ENCODE measurements at places on chromosomes 4 and X.

GRCh38 chr4:8393593-8394038, 46.9 kb downstream of the ACOX3 start:
- peak; percentile 41 for DNase-seq

GRCh38 chrX:53445977-53446376, 11.8 kb upstream of the HSD17B10 start:
- DNase-seq = peak; percentile 49

- DNase-seq = no peak
These were observed 237.5 kb downstream of the SHOX start for GRCh38 chrX:867966-868647.

DNA sequence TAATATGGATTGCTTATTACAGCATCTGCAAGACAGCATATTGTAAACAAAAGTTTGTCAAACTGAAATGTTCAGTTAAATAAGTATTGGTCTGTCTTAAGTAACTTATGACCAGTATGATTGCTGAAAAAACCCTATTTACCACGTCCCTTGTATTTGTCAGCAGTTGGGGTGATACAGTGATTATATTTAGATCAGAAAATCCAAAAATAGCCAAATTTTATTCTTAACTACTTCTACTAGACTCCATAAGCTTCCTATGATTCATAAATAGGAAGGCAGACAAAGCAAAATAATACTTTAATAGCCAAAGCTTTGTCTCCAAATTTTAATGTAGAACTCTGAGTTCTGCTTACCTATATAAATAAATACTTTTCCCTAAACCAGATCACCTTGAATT, 45.3 kb downstream of the TBCK start:
- no peak for DNase-seq

DNA sequence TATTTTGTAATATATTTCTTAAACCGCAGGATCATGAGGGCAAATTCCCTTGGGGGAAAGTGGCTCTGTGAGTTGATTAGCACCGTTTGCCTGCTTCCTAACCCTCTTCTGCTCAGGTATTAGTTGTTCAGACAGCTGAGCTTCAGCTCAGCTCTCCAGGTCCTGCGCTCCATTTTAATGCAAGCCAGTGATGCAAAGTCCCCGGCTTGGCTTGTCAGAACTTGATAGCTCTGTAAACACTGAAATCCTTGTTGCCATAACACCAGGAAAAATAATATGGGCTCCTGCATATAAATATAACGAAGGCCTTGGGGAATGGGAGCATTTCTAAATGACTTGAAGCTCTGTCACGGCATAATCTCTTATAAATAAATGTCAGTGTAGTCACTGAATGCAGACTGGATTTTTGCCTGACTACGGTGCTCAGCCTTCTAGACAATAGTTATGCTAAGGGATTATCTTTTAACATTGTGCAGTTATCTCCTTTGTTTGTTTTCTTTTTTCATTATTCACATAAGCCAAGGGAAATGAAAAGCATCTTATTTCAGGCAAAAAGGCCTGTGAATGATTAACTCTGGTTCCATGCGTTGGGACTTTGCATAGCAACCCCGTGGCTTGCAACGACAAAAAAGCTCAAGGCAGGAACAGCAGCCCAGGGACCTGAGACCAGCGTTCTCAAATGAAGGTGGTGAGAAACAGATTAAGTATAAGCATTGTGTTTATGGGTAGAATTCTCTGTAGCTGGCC, 253.2 kb downstream of the SPRY1 start:
- DNase-seq = no peak

GRCh38 chr4:177376024-177376423, 66.2 kb downstream of the AGA start:
- peak; percentile 18 for DNase-seq

DNA sequence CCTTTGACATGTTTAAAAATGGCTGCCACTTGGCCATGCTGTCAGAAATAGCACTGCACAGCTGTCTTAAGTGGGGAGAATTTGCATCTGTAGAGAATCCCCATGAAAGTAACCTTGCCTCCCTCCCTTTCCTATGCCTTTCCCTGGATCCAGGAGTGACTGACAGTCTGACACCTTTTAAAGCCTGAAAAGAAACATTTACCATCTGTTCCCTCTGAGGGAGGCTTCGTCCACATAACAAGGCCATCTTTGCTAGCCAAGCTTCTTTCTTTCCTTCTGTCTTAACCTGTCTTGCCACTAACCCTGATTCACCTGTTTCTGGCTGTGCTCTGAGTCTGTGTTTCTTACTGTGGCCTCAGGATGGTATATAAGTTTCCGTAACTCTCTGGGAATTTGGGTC, 21.3 kb upstream of the AADAT start:
- no peak for DNase-seq

- DNase-seq = no peak
These were observed 101.0 kb downstream of the OPHN1 start for GRCh38 chrX:68332201-68332731.

DNA sequence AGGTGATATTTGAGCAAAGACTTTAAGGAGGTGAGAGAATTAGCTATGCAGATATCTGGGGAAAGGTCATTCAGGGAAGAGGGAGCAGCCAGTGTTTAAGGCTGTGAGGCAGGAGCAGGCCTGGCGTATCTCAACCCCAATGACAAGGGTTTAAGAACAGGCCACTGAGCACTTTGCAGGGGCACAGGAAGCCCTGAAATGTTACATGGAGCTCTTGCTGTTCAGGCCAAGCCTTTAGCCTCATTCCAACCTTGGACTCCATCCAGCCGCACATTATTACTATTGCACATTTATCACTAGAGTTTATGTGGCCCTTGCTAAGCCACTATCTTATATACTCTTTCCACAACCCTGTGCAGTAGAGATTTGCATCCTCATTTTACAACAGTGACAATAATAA, 114.0 kb downstream of the EFNB1 start:
- DNase-seq = no peak

DNA sequence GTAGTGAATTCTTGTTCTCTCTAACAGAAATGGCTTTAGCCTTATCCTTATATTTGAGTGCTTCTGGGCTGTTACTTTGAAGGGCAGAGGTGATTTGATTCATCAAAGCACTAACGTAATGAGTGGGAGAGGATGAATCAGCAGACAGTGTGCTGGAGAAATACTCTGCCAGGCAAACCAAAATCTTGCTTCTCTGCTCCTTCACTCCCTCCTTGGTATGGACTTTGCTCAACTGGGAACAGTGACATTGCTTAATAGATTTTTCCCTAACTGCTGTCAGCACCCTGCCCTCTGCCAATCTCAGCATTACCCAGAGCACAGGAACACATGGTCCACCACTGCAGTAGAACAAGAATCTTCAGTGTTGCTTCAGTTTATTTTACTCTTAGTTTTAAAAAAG, 56.0 kb downstream of the PDLIM5 start:
- no peak for DNase-seq

DNA sequence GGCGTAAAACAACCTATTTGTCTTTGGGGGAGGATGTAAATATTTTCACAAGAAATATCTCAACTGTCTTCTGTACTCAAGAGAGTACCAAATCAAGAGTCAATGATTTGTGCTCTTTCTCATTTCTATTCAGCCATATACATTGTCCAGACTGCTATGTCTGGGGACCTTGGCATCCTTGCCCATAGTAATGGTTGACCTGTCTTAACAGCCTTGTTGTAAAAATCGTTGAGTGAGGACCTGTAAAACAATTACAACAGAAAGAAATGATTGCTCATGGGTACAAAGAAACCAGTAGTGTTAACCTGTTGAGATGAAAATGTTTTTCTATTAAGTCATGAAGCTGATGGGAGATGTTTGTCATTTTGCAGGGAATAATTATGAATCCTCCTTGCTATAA, 56.6 kb downstream of the LNX1 start:
- DNase-seq = no peak

GRCh38 chr4:183832776-183833450, 72.2 kb upstream of the STOX2 start:
- no peak for DNase-seq

- DNase-seq = no peak
These were observed 1.5 kb downstream of the MSANTD1 start for GRCh38 chr4:3250438-3250955.

DNA sequence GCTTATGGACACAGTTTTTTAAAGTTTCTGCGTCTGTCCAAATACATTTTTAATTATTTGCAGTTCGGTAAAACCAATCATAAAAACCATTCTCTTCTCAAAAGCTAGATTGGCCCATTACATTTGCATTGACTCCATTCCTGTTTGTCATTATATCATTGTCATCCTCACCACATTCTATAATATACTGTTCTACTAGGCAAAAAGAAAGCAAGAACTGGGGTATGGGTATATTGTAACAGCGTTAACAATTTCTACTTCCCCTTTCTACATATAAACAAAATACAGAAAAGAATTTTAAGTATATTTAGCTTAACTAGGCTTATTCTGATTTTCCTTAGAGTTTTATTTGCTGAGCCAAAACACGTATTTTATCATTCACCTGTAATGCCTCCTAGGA, 91.8 kb downstream of the RAP1GDS1 start:
- no peak for DNase-seq

DNA sequence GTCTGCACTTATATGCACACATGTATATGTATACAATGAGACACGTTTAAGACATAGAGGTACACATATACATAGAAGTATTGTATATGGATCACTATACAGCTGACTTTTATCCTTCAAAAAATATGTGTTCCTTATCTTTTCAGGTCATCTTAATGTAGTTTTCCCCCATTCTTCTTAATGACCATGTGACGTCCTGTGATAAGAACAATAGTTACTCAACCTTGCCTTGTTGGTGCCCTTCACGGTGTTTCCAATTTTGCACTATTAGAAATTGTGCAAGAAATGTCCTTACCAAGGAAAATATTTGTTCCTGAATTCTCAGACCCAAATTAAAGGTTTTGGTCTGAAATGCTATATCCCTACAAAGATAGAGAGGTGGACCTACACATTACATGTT, 1.0 kb upstream of the PPBP start:
- no peak for DNase-seq
